ENCODE measurements at places on chromosomes 2 and 18.

DNA sequence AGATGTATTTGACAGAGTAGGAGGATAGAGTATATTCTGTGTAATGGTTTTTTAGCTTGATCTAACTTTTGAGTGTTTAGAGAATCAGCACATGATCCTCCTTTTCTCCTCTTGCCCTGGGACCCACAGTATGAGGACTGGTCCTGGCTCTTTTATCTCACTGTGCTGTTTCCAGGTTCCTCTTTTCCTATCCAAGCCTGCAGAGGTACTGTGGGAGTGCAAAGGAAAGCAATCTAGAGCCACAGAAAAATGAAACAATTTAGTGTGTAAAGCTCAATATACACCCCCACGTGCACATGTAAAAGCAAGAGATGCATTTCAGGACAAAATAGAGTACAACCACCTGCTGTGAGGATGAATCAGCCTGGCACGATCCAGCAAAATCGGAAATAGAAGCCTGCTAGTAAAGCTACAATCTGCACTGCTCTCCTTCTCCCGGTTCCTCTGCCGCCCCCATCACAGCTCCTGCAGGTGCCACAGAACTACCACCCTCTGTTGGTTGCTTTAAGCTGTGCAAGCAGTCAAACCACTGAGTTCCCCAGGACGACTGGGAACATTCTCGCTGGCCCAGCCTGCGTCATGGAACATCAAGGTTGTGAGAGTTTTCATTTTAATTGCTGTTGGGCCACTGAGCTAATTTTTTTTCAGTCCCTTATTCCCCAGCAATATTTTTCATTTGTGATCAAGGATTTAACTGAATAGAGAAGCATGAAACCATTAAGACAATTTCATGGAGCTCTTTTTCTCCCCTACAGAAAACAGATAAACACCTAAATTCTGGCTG, 47.8 kb upstream of the MAPRE3 start:
- DNase-seq = peak; percentile 23

DNA sequence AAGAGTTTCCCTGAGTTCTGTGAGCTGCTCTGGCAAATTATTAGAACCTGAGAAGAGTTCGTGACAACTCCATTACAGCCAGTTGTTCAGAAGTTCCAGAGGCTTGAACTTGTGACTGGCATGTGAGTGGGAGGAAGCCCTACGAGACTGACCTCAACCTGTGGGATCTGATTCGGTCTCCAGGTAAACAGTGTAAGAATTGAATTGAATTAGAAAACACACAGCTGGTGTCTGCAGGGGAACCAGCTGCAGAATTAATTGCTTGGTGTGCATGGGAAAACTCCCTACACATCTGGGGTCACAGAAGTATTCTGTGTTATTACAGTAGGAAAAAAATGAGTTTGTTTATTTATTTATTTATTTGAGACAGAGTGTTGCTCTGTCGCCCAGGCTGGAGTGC, 14.0 kb upstream of the ITSN2 start:
- DNase-seq = no peak

GRCh38 chr2:164896634-164897355, 55.2 kb upstream of the COBLL1 start:
- DNase-seq = no peak

DNA sequence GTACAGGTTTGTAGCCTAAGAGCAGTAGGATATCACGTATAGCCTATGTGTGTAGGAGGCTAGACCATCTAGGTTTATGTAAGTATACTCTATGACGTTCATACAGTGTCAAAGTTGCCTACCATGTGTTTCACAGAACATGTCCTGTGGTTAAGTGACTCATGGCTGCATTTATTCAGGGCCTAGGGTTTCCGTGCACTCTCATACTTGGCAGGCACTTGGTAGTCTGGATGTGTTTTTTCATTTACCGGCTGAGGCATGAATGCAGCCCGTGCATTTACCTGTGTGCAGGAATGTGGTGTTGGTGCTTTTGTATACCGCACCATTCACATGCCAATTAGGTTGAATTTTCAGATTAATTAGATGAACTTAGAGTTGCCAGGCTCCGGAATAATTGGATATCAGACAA, 43.4 kb downstream of the MYL12B start:
- DNase-seq = no peak

GRCh38 chr2:160407393-160408172, 86.0 kb downstream of the RBMS1 start:
- DNase-seq = no peak

DNA sequence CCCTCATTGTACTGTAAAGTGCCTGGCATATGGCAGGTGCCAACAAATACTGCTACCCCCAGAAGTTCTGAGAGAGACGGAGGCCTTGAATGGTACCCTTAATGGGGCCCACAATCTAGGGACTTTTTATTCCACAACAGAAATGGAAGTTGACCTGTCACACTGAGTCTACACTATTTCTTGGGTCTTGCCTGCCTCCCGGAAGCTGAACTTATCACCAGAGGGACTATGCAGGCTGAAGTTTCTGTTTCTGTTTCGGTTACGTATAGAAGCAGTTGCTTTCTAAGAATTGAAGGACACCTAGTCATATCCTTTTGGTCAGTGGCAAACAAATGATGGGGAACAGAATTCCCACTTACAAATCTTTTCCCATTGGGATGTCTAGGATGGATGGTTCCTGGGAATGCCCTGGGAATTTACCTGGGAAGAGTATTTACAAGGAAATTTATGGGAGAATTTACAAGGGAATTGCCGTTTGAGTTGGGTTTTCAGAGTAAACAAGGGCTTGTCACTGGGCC, 74.2 kb downstream of the HS1BP3 start:
- no peak for DNase-seq
